RCC 7860 (cell line): ENCODE measurements at places on chromosomes 11 and 22.
A peak's percentile ranks its signal among the peaks of the same experiment; 100 is the strongest.

DNA sequence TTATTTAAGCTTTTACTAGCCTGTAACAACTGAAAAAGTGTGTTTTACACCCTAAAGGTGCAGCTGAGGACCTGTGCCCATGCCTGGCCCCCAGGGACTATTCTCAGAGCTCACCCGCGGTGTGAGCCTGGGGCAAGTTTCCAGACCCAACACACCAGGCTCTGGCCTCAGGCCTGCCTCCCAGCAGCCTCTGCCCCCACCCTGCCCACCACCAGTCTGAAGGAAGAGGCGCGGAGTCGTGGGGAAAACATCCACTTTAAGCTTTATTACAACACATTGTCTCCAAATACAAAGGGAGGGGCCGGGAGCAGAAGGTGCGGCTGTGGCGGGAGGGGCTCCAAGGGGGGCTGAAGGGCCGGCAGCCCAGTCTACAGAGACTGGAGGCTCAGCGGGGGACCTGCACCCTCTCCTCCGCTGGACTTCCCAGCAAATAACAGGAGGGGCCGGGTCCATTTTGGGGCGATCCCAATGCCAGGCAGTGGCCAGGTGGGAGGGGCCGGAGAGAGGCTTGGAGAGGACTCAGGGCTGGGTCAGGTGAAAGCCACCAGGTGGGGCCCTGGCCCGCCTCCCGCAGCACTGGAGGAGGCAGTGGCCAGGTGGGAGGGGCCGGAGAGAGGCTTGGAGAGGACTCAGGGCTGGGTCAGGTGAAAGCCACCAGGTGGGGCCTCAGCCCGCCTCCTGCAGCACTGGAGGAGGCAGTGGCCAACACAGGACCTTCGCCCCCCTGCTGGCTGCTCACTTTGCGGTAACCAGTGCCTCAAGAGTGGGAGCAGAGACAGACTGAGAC is 18.1 kb downstream of the DUSP8 start:
- DNase-seq = no peak

GRCh38 chr11:95668131-95668530 is 121.5 kb downstream of the FAM76B start:
- DNase-seq = no peak

DNA sequence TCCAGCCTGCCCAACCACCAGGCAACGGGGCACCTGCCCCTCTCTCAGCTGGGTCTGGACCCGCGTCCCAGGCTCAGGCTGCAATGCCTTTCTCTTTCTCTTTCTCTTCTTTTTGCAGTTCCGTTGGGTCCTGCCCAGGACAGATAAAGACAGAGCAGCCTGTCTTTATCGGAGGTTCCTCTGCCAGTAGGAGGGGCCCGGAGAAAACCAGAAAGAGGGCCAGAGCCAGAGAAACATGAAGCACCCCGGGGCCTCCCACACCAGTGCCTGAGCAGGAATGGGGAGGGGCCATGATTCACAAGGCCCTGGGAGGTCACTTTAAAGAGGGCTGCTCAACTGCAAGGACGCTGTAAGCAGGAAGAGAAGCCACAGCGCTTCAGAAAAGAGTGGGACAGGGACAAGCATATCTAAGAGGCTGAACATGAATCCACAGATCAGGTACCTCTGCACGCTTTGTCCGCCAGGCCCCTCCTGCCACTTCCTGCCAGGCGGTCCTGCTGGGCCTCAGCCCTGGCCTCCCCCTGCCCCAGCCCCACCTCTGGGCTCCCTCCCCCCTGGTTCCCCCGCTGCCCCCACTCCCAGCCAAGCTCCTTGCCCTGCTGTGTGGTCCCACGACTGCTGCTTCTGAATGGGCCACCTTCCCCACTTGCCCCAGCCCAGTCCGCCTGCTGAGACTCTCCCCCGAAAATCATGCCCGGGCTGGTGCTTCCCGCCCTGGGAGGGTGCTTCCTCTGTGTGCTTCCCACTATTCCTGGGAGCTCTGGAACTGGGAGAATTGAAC is at the start of gene APOBEC3C:
TSS of gene APOBEC3C (plus strand) at position 316 of the 781 bp plus-strand sequence. CDS start at position 422, 106 bp downstream.
- peak; percentile 75 for DNase-seq

DNA sequence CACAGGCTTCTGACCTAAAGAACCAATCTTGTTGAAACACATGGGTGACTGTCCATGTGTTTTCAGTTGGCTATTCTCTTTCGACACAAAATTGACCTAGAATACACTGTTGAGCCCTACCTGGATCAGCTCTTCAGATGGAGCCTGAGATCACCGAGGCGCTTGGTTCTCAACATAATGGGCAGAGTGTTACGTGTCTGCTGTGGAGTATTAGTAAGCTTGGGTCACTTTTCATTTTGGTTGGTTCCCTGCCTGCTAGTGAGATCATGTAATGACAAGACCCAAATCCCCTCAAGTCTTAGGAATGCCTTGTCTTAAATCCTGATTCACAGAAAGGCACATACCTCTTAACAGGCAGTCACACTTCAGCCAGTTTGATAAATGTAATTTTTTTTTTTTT is 8.7 kb downstream of the MED19 start:
- no peak for DNase-seq

- DNase-seq = no peak
Measured at GRCh38 chr11:71115770-71116692, 136.3 kb downstream of the SHANK2 start.

DNA sequence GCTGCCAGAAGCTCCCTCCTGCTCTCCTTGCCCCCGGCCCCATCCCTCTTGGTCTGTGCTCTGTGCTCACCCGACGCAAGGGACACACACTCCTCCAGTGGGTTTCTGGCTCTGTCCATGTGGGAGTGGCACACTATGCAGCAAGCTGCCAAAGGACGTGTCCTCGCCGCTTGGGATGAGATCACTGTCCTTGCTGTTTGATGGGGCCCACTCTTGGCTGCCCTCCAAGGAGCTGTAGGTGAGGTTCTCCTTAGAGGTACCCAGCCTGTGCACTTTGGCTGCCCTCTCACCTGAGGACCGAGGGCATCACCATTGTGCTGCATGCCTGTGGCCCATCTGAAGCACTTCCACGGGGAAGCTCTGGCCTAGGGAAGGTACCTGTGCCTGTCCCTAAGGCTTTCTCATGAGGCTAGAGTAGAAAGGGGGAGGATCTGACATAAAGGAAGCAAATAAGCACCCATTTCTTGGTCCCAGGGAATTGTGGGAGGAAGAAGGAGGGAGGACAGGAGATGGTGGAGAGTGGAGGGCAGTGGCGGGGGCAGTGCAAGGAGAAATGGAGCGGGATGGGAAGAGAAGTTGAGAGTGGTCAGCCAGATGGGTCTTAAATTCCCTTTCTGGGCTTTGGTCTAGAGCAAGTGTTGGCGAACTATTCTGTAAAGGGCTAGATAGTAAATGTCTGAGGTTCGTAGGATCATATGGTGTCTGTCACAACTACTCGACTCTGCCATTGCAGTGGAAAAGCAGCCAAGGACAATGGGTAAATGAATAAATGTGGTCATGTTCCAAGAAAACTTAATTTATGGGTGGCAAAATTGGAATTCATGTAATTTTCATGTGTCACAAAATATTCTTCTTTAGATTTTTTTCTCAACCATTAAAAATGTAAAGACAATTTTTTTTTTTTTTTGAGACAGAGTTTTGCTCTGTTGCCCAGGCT is 47.0 kb upstream of the AMPD3 start:
- DNase-seq = no peak

DNA sequence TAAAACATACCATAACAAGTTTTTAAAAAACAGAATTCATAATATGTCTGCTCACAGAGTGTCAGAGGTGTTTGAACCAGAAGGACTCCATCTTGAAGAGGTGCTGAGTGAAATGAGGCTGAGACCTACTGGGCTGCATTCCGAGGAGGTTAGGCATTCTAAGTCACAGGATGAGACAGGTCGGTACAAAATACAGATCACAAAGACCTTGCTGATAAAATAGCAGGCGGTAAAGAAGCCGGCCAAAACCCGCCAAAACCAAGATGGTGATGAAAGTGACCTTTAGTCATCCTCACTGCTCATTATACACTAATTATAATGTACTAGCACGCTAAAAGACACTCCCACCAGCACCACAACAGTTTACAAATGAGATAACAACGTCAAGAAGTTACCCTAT is 116.4 kb downstream of the ARHGAP32 start:
- DNase-seq = no peak
